Breast epithelium (tissue), 4 donors: ENCODE measurements at places on chromosomes 4 and X. TPM values are rescaled to one million over a fixed set of nuclear protein-coding genes. Genes with fewer than 3 reads are reported as not detected.

The LRRC66 gene
- total RNA-seq: 0.29 TPM

The HPGDS gene
- 7.5 TPM for total RNA-seq

The CCSER1 gene
- 55.7 TPM for total RNA-seq

DNA sequence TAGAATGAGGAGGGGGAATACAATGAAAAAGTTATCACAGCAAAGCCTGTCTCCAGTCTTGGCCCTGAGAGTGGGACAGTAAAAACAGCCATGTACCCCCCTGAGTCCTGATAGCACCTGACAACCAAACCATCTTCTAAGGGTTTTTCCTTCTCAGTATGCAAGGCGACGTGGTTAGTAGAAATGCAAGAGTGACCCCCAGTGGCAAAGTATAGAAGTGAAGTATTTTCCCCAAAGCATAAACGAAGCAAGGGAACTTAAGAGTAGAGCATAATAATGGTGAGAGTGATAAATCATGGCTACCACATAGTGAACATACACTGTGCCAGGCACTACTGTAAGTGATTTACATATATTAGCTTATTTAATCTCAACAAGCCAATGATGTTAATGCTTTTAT, 52.8 kb downstream of the FAM47C start:
- no peaks in the 10 kb centered on the region for H3K4me1 ChIP-seq
- no peak for DNase-seq
- no peak overlapping the region for H3K4me3 ChIP-seq
- no peak overlapping the region for H3K27ac ChIP-seq
- no peaks in the 10 kb centered on the region for H3K27me3 ChIP-seq

DNA sequence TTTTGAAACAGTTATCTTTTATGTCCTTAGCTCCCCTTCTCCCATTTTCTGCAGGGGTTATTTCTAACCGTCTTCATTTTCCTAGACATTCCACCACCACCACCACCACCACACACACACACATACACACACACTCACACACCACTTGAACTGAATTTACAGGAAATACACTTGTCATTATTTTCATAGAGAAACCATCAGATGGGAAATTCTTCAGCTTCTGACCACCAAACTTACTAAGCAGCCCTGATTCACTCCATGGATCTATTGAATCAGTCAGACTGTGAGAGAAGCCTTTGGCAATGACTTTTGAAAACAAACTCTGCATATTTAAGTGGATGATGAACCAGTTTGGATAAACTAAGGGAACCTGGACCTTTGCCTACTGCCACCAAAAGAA, 210.1 kb upstream of the NHS start:
- no peak overlapping the region for H3K27ac ChIP-seq
- no peaks in the 10 kb centered on the region for H3K36me3 ChIP-seq
- H3K4me1 ChIP-seq: no peaks in the 10 kb centered on the region
- H3K27me3 ChIP-seq: no peaks in the 10 kb centered on the region

GRCh38 chr4:110668463-110669235, 45.8 kb upstream of the PITX2 start:
- H3K27me3 ChIP-seq: no peaks in the 10 kb centered on the region
- DNase-seq: no peak
- no peaks in the 10 kb centered on the region for H3K4me1 ChIP-seq

- H3K36me3 ChIP-seq: no peaks in the 10 kb centered on the region
- no peak overlapping the region for H3K27ac ChIP-seq
- no peak overlapping the region for H3K4me3 ChIP-seq
- no peaks in the 10 kb centered on the region for H3K27me3 ChIP-seq
- H3K4me1 ChIP-seq: no peaks in the 10 kb centered on the region
Measured at GRCh38 chr4:52889778-52890520, 27.8 kb downstream of the RASL11B start.

DNA sequence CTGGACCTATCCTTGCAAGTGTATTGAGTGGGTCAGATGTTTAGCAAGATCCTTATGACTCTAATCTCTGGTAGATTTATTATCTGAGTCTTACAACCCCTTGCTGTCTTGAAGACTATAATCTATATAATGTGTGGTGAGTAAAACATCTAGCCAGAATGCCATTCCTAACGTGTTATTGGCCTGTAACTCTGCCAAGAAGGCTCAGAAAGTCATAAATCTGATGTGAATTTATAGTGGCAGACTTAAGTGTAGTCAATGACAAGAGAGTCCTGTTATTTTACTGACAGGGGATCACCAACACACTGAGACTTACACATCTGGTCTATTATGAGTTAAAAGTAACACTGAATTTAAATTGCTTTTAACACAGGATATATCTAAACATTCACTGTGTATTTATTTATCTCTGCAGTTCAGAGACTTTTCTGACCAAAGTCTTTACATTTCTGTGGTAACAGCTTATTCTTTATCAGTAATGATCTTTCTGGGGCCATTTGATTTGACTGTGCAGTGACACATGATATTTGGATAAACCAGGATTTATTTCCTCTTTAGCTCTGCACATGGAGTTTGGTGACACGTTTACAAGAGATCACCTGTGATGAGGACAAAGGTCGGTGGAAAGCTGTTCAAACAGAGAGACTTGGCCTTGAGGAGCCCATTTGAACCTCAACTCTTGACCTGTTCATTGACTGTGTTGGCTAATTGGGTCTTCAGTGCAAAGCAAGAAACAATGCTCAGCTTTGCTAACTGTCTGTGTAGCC, 415.8 kb downstream of the STIM2 start:
- DNase-seq: no peak
- no peak overlapping the region for H3K4me3 ChIP-seq
- no peaks in the 10 kb centered on the region for H3K27me3 ChIP-seq
- H3K27ac ChIP-seq: no peak overlapping the region

DNA sequence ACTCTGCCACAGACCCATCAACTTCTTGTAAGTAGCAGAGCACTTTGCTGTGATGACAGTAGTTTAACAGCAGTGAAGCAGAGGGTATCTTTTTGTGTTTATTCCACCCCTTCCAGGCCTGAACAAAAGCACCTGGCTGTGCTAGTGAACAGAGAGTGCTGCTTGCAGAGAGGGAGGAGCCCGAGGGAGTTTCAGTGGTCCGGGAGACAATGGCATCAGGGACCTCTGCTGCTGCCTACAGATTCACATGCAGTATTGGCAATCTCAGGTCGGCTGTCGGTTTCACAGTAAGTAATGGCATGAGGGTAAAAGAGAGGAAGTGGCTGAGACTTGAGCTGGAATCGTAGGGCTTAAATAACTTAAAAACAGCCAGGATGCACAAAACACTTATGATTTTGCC, 755.8 kb downstream of the RPA4 start:
- DNase-seq: no peak
- no peaks in the 10 kb centered on the region for H3K27me3 ChIP-seq
- no peak overlapping the region for H3K4me3 ChIP-seq
- H3K27ac ChIP-seq: no peak overlapping the region
- no peaks in the 10 kb centered on the region for H3K4me1 ChIP-seq

- no peaks in the 10 kb centered on the region for H3K4me1 ChIP-seq
- H3K36me3 ChIP-seq: no peaks in the 10 kb centered on the region
- H3K4me3 ChIP-seq: no peak overlapping the region
- H3K27me3 ChIP-seq: no peaks in the 10 kb centered on the region
- no peak for DNase-seq
- no peak overlapping the region for H3K27ac ChIP-seq
Measured at GRCh38 chr4:47494124-47494430, 9.0 kb downstream of the ATP10D start.

GRCh38 chrX:53882331-53882730, 161.9 kb downstream of the PHF8 start:
- no peak overlapping the region for H3K4me3 ChIP-seq
- no peaks in the 10 kb centered on the region for H3K4me1 ChIP-seq

GRCh38 chrX:150847088-150847487, 51.4 kb downstream of the CD99L2 start:
- H3K27me3 ChIP-seq: peaks cover 10% of the 10 kb centered on the region
- H3K4me3 ChIP-seq: no peak overlapping the region
- DNase-seq: no peak
- no peak overlapping the region for H3K27ac ChIP-seq

GRCh38 chr4:44535981-44536380, 87.4 kb upstream of the KCTD8 start:
- no peak overlapping the region for H3K4me3 ChIP-seq
- H3K4me1 ChIP-seq: no peaks in the 10 kb centered on the region
- no peaks in the 10 kb centered on the region for H3K36me3 ChIP-seq
- H3K27ac ChIP-seq: no peak overlapping the region
